GM23338 (cell line): ENCODE measurements at places on chromosomes 1 and 21.

DNA sequence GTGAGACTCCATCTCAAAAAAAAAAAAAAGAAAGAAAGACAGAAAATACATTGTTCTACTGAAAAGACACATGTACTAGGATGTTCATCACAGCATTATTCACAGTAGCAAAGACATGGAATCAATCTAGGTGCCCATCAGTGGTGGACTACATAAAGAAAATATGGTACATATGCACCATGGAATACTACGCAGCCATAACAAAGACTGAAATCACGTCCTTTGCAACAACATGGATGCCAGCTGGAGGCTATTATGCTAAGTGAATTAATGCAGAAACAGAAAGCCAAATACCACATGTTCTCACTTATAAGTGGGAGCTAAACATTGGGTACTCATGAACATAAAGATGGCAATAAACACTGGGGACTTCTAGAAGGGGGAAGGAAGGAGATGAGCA is 48.9 kb upstream of the SLC19A2 start:
- no peak for DNase-seq

DNA sequence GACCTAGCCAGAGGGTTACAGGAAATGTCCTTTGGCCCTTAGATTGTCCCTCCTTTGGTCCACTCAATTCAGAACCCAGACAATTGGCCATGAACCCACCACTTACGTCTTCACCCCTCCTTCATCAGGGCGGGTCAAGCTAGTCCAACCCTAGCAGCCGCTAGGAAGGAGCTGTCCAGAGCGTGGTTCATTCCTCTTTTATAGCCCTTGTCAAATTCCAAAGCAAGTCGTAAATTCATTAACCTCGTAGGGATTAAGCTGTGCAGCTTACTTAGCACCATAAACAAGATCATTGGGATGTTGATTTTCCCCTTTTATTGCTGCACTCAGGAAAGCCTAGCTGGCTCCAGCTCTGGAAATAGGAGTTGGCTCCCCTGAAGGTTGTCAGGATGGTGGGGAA is 90.1 kb downstream of the TMEM53 start:
- DNase-seq = no peak

DNA sequence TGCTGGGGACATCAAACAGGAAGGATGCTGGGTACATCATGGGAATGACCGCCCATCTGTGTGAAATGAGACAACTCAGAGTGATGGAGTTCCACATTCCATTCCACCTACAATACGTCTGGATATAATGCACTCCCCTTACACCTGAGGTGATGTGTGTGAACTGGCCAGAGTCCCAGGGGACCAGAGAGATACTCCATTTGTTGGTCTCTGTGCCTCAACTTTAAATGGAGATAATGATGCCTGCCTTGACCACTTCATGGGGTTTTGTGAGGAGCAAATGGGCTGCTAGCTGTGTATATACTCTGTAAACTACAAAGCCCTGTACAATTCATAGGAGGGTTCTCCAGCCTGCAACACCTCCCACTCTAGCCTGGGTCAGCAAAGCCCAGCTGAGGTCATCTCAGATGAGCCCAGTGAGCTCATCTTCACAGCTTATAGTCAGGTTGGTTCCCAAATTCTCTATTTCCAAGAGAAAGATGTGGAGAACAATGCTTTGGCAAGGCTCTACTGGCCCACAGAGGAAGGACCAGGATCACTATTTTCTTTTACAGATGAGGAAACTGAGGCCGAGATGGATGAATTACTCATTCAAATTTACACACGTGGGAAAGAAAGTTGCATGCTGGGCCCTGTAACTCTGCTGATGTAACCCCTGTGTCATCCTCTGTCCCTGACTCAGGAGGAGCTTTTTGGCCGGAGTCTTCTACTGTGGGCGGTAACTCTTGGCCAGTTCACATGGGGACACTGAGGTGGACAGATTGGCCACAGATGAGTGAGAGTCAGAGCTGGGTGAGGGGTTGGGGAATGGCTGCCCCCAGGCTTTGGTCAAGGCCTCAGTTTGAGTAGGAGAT is 105.6 kb upstream of the GCLM start:
- no peak for DNase-seq

- DNase-seq = no peak
Measured at GRCh38 chr1:179937668-179938254, 16.8 kb upstream of the CEP350 start.

- peak; percentile 99 for DNase-seq
Measured at GRCh38 chr1:10980094-10980577, 32.3 kb upstream of the TARDBP start.

- no peak for DNase-seq
Measured at GRCh38 chr1:181931873-181932272, 129.6 kb downstream of the ZNF648 start.

GRCh38 chr1:1781526-1781903 is 3.2 kb upstream of the NADK start:
- no peak for DNase-seq

DNA sequence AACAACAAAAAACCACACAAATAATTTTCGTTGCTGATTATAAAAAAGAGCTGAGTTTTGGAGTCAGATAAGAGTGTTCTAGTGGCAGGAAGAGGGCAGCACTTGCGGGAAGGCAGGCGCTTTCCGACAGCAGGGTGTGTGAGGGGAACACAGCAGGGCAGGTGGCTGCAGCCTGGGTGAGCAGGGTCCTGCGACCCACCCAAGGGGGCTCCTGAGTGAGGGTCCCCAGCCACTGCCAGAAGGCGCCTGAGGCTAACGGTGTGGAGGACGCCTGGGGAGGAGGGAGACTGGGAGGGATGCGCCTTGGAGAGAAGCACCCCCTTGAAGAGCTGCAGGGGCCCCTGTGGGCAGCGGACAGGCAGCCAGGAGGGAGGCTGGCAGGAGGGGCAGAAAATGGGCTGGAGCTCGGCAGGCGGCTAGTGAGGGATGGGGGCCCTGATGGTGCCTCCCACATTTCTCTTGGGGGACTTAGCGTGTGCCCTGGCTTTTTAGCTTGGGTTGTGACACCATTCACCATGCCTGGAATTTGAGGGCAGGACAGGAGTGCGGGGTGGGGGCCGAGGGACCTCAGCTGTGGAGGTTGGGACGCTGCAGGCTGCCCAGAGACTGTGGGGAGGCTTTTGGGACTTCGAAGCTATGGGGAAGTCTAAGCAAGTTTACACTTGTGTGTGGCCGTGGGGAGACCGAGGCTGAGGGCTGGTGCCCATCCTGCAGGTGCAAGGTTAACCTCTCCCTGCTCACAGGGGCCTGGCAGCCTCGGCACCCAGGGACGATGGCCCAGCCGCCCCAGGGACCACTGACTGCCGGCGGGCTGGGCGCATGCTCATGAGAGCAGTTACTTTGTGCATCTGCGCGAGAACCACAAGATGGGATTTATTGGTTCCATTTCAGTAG is 111.4 kb downstream of the SIK1 start:
- DNase-seq = no peak

GRCh38 chr1:81398041-81398440 is 402.7 kb upstream of the ADGRL2 start:
- no peak for DNase-seq

DNA sequence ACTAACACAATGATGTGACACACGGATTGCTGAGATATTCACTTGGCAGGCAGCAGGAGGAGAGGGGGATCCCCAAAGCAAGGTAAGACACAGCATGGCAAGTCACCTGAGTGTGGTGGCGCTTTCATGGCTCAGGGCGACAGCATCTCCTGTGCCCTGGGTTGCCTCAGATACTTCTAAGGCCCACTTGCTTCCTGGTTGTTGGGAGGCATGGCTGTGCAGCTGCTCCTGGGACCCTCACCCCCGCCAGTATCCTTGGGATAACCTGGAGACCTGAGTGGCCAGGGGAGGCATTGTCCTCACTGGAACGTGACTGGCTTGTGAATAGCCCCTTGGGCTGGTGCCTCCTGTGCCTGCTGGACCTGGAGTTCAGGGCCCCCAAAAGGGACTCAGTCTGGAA is 69.8 kb downstream of the STUM start:
- no peak for DNase-seq
